Activated CD8-positive, alpha-beta memory T cell treated with anti-CD3 and anti-CD28 coated beads for 4 hours (primary cell): ENCODE measurements at places on chromosomes 4 and X.

DNA sequence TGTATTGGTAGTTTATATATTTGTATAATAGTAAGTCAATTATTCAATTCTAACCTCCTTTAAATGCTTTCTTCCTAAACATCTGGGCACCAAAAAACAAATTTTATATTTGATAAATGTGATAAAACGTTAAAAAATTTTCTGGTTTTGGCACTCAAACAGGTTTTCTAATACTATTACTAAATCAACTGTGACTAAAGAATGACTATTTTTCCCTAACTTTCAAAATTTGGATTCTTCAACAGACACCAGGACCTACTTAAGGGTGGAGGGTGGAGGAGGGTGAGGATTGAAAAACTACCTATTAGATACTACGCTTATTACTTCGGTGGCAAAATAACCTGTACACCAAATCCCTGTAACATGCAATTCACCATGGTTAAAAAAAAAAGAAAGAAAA lies 555.5 kb downstream of the IL15 start:
- DNase-seq, result no peak

GRCh38 chr4:52966781-52967180 lies 104.7 kb downstream of the RASL11B start:
- no peak for DNase-seq

DNA sequence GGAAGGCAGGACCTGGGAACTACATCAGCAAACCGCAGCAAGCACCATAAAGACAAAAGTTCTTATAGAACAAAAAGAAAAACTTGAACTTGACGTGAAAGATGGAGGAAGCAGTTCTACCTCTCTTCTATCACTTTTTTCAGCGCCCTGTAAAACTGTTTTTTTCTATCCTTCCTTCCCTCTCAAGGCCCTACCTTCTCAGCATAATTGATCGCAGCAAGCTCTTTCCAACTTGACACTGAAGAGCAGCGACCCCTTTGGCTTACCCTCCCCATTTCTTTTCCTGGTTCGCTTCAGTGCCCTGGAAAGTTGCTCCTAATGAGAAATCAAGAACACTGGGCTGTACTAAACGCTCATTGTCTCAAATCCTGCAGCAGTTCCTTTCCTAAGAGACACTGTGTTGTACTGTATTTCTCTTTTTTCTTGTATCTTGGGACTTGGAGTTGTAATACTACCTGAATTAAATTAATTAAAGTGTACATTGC lies 150.6 kb upstream of the SLC4A4 start:
- no peak for DNase-seq

DNA sequence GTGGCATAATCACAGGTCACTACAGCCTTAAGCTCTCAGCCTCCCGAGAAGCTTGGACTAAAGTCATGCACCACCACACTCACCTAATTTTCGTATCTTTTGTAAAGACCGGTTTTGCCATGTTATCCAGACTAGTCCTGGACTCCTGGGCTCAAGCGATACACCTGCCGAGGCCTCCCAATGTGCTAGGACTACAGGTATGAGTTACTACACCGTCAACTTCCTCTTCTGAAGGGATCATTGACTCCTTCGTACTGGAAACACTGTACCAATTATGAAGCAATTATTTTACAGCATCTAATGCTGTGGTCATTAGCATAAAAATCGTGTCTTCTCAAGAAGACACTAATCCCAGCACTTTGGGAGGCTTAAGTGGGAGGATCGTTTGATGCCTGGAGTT lies 35.2 kb downstream of the PDS5A start:
- DNase-seq, result no peak

DNA sequence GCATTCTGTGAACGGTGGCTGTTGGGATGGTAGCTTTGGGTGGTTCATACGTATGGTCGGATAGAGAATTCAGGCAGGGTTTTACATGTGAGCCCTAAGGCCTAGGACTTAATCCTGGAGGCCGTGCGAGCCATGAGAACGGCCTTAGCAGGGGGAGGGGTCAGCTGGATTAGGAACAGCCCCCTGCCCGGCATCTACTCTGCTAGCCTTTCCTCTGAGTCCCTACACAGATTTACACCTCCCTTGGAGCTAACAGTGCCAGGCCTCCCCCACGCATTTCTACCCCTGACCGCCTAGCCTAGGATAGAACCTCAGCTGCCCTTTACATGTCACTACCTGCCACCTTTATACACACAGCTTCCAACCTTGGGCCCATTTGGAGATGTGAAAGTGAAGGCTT lies 7.1 kb downstream of the PRAF2 start:
- DNase-seq, result no peak

GRCh38 chr4:55249476-55249875 lies 96.6 kb upstream of the SRD5A3 start:
- DNase-seq, result no peak

DNA sequence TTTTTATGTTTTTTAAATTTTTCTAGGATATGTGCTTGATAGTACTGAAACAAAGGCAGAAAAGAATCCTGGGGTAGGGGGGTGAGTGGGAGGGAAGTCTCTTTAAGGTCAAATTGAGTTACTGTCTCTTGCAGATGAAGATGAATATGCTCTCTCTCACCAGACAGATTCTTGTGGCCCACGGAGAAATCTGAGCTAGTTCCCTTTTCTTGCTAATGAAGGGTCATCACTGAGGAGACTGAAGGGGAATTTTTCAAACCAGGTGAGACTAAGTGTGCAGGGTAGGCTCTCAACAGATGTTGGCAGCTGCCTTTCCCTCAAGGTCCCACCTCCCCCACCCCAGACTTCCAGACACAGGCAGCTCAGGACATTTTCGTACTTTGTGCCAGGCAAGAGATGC lies 21.5 kb downstream of the FAM9C start:
- DNase-seq, result no peak

DNA sequence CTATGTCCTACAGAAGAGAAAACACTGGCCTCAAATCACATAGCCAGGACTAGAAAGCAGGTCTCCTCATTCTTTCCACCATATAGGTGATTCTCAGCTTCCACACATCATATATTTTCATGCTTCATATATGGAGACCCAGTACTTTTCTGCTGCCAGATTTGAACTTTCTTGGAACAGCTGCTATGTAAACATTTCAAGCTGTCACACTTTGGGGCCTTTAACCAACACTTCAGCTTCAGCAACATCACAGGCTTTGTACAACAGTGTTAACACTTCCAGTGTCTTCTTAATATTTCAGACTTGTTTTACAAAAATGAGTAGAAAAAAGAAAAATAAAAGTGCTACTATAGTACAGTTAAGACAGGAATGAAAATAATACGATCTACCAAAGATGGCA lies 12.6 kb downstream of the SH3RF1 start:
- DNase-seq, result no peak

- no peak for DNase-seq
Observed at GRCh38 chr4:127069675-127070074, 563.1 kb upstream of the INTU start.

DNA sequence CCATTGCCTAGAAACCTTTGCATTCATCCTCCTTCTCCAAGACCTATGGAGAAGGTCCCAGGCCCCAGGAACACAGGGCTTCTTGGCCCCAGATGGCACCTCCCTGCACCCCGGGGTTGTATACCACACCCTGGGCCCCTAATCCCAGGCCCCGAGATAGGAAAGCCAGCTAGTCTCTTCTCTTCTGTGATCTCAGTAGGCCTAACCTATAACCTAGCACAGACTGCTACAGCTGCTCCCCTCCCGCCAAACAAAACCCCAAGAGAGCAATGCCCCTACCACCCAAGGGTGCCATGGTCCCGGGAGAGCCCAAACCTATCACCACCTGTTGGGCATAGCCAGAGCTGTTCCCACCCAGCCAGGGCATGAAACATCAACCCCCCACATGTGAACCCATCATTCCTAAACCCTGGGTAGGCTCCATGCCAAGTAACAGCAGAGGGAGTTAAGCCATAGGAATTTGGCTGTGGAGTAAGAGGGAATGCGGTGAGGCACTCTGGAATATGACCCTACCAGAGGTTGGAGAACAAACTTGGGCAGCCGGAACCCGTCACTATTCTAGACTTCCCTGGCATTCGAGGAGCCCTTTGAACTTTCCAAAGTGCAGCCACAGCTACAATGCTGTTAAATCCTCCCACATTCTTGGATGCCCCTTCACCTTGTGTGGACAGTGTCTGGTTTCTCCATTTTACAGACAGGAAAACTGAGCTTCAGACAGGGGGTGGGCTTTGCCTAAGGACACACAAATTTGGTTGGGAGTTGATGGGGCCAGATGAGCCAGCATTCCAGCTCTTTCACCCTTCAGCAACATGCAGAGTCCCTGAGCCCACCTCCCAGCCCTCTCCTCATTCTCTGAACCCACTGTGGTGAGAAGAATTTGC lies 10.9 kb upstream of the SASH3 start:
- no peak for DNase-seq
